ENCODE measurements at places on chromosomes 1 and 21.

DNA sequence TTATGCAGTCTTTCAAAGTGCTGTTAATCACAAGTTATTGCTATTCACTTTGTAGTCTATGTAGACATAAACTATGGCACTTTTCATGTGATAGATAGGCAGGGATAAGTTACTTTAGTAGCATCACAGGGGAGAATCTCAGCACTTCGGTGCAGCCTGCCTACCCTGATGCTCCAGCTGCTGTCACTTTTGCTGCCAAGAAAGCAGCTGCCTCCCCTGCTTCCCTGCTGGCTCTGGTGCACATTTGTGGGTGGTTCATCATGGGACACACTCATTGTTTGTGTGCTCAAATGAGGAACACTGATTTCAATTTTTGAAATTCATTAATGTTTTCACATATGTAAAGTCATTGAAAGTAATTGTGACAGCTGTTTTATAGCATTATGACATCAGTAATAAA is 272.6 kb downstream of the S1PR1 start:
- no peak for DNase-seq

GRCh38 chr1:39204441-39205081 is at the start of gene MACF1:
MACF1 (plus strand) TSS chr1:39204695; CDS start chr1:39205023, 328 bp downstream.
- DNase-seq: peak; percentile 40

- DNase-seq: no peak
Measured at GRCh38 chr21:31124010-31124409, 85.7 kb upstream of the KRTAP19-8 start.

DNA sequence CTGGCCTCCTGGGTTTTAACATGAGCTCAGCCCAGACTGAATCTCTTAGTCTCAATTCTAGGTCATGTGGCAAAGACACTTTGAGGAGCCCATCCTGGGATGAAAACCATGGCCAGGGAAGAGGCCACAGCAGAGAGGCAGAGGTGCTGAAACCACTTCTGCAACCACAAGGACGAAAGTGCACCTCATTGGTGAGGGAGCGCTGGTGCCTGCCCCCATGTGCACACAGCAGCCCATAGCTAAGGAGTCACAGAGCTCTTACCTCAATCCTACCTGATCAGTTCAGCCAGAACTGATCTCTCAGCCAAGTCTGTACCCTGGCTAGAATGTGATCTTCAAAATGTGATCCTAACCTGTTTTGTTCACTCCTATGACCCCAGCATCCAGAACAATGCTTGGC is 32.9 kb upstream of the SRP9 start:
- DNase-seq: no peak

DNA sequence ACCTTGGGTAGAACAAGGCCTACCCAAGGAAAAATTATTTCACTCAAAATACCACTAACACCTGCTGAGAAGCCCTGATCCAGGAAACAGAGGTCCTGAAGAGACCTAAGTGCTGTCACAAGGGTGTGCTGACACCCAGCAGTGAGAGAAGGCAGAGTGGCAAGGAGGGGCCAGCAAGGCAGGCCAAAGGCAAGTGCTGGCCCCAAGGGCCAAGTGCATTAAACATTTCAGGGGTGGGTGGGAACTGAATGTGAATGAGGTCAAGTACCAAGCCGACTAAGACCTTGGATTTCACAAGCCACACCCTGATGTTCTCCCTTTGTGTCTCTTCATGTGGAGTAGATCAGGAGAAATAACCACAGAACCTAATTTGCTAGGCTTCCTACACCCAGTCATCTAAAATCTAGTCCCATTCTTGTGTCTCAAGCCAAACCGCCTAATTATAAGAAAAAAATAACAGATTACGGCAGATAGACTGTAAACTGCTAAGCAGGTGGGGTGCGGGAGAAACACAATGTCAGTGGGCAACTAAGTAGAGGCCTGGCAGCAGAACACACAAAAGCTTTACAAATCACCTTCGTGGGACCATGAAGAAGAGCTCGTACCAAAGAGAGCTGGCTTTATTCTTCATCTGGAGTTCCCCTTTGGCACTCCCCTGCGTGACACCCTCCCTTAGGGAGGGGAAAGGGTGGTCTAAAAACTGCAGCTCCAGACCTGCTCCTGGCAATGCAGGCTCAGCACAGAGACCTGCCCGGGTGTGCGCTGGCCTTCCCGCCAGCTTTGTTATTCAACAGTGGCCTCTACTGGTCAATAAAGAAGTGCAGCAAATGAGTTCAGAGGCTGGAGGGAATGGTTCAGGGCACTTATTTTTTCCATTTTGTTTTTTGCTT is 8.7 kb downstream of the UBE2G2 start:
- DNase-seq: peak; percentile 19

DNA sequence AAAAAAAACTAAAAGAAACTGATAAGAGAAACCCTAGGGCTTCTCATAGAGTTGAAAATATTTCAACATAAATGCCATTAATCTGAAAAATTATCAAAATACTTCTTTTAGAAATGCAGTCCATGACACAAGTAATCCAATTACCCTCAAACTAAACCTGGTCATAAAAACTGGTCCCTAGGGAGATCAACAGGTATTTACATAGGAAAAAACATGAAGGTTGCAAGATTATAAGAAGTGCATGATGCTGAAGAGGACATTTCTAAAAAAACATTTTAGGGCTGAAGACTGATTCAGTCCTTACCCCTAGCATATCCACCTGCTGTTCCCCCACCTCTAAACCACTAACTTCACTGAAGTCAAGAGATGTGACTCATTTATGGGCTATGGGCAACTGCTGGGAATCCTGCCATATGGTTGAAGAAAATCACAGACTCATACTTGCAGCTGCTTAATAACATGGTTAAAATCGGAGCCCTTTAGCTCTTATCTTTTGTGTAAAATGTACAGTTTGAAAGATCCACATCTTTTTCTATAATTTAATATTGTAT is 131.0 kb upstream of the RUNX1 start:
- DNase-seq: peak; percentile 8

DNA sequence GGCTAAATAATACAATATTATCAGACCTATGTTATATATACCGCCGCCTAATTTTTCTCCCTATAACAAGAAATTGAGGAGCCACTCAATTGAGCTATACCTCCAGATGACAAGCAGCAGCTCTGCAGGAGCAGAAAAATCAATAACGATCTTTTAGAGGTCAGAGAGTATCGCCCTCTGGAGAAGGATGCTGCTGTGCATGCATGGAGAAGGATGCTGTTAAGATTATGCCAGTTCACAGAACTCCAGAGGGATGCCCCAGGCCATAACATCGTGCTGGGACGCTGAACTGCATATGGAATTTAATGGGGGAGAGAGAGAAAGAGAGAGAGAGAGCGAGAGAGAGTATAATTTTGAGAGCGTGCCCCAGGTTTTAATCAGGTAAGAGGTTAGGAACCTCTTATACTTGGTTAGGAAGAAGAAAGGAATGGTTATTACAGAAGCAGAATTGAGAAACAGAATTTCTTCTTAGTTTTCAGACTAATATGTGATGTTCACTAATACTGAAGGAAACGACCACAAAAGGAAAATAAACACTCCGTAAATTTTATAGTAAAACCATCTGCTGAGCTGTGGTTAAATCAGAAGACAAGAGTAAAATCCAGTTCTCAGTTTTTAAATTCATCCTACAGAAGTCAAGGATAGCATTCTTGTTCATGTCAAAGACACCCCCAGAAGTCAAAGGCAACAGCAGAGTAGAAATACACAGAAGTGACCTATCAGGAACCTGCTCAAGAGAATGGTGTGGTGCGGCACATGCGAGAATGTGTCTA is 111.1 kb downstream of the SMYD2 start:
- DNase-seq: no peak

GRCh38 chr1:207904391-207904790 is 6.5 kb downstream of the CD34 start:
- no peak for DNase-seq

- DNase-seq: no peak
Measured at GRCh38 chr1:19300211-19300610, 11.6 kb upstream of the AKR7A3 start.

GRCh38 chr1:116382321-116382720 is 9.3 kb downstream of the ATP1A1 start:
- no peak for DNase-seq

DNA sequence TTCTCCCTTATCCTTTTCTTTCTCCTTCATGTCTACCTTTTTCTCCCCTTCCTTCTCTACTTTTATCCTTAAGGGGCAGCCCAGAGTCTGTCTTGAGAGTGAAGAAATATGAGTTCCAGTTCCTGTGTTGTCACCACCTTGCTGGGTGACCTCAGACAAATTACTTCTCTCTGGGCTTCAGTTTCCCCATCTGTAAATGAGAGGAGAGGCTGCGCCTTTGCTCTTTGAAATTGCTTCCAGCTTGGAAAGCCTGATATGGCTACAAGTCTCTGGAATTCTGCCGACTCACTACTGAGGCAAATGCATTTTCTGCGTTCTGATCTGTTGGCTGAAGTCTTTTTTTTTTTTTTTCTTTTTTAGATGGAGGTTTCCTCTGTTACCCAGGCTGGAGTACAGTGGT is 119.2 kb downstream of the SYF2 start:
- DNase-seq: no peak

DNA sequence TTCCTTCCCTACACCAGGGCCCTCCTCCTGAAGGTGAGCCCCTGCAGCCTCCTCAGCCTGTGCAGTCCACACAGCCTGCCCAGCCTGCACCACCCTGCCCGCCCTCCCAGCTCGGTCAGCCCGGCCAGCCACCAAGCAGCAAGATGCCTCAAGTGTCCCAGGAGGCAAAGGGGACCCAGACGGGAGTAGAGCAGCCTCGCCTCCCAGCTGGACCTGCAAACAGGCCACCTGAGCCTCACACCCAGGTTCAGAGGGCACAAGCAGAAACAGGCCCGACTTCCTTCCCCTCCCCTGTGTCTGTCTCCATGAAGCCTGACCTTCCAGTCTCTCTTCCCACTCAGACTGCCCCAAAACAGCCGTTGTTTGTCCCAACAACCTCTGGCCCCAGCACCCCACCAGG is 38.8 kb downstream of the ZBTB17 start:
- DNase-seq: no peak

DNA sequence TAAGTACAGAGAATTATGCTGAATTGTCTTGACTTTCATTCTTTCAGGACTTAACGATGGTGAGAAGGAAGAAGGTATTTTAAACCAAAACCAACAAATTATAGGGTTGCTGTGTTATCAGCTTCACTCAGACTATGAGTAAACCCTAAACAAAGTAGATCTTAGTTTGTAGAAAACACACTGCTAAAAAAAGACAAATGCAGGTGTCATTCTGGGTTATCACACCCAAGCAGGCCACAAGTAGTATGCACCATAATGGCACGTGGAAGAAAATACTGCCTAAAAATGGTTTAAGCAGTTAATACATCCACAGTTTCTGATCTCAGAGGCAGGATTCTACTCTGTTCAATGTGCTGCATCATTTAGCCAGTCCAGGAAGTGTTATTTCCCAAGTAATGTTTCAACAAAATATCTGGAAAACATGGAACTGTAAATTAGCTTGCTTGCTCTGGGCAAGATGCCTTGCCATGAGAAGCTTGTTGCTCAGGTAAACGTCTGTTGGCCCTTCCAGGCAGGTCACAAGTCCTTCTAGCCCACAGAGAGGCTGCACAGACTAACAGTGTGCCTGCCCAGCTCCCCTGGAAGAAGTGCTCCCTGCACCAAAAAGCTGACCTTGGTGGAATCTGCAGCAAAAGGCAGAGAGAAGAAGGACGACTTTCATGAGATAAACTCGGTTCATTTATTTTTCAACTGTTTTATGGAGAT is 4.1 kb downstream of the DIPK1A start:
- no peak for DNase-seq

DNA sequence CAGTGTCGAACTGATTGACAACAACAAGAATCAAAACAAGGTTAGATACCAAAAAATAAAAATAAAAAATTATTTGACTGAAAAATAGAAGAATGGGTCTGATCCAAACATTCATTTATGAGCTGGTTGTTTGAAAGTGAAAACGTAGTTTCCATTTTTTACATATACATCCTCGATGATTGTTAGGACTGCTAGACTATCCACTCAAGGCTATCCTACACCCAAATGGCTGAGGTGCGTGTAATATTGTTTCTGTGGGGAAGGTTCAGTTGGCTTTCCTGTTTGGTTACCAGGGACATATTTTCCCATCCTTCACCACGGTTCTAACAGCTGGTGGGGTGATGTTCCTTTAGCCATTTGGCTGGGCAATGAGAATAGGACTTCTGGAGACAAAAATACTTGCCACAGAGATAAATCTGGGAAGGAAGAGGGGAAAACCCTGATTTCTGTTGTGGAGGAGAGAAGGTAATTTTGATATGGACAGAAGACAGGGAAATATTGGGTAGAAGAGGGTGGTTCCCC is 66.3 kb downstream of the MAP3K7CL start:
- DNase-seq: no peak

DNA sequence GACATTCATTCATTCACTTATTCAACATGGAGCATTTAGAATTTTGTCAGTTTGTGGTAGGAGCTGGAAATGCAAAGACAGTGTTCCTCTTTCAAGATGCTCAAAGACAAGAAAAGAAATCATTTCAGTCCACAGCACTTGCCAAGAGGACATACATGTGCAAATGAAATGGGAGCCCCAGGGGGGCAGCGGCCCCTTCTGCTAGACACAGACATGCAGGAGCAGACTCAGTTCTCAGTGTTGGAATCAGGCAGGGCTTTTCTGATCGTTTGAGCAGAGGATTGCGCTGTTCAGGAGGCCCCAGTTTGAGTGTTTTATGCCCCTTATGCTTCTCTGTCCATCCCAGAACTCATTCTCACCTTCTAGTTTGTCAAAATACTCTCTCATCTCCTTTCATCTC is 35.6 kb upstream of the VASH2 start:
- no peak for DNase-seq

DNA sequence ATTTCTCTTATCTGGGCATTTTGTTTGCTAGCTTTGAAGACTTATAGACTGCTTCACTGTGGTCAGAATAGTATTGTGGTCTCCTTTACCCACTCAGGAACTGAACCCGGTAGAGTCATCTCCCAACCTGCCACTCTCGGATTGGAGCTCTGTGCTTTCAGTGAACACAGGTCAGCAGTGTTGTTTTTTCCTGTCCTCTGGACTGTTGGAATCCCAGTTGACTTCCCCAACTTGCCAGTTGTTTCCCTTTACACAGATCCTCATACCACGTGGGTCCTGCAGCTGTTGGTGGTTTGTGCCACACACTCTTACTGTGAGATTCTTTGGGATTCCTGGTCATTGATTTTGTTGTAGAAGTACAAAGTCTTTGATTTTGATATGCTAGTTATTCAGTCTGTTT is 214.1 kb downstream of the DYRK1A start:
- DNase-seq: no peak

DNA sequence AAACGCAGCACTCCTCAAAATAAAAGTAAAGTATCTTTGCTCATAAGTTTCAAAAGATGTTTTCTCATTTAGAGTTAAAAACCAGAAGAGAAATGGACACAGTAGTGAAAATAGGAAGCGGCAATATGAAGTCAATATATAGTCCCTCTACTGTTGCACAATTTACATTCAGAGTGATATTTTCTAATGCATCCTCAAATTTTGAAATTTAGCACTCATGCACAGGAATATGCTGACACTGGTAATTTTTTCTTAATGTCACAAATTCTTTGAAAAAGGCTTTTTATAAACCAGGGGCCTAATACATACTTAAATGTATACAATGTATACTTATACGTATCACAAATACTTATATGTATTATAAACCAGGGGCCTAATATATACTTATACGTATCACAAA is 19.5 kb downstream of the ST7L start:
- no peak for DNase-seq

GRCh38 chr21:37468909-37469308 is 102.3 kb downstream of the DYRK1A start:
- no peak for DNase-seq

GRCh38 chr1:228061411-228062084 is 21.0 kb upstream of the ARF1 start:
- no peak for DNase-seq

- no peak for DNase-seq
Measured at GRCh38 chr1:162498496-162498810, 835 bp downstream of the UHMK1 start.

- no peak for DNase-seq
Measured at GRCh38 chr1:8682573-8682972, 134.9 kb downstream of the RERE start.

Data from SW 1271 (cell line).